Activated CD8-positive, alpha-beta memory T cell treated with anti-CD3 and anti-CD28 coated beads for 4 hours (primary cell): ENCODE measurements at places on chromosomes 5 and 9.

DNA sequence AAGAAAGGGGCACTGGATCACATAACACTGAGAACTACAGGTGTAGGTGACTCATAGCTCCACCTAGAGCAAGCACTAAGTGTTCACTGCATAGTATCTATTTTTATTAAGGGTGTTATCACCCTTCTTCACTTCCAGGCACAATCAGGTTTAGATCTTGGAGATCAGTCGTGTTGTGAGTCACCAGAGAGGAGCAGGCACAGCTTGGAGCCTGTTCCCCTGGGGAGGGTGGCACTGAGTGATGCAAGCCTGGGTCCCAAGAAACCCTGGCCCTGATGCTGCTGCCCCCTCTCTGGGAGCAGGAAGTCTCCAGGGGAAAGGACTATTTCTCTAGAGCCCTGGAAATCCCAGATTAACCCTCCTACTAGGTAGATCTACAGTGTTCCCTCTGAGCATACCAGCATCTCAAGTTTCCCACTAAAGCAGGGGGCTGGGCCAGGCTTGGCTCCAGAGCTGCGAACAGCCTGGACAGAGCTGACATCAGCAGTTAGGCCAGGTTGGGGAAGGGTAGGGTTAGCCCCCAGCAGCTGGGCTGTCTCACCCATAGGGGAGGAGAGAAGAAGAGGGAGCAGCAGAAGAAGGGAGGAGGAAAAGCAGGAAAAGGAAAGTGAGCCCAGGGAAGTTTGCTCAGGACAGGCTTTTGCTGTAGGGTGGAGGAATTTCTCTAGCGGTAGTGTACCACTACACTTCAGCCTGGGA, 28.1 kb upstream of the SPINK4 start:
- no peak for DNase-seq

GRCh38 chr9:95250462-95251221, 66.9 kb downstream of the FANCC start:
- no peak for DNase-seq

- no peak for DNase-seq
These were observed 20.2 kb downstream of the SLC22A5 start for GRCh38 chr5:132389585-132390286.

DNA sequence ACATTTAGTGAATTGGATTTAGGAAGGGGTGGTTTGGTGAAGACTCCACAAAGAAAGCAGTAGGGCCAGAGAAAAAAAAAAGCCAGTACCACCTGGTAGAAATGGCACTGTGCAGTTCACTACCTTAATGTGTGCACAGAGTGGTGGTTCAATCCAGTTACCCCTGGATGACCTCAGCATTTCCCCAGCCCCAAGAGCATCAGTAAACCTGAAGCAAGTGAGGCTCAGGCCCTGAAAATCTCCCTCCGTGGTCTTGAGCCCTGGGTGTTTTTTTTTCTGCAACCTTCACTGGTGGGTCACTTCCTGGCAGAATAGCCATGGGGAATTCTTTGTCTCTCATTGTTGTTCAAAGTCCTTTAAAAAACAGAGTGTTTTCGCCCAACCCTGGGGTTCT, 202.9 kb downstream of the GADD45G start:
- no peak for DNase-seq

- DNase-seq: no peak
These were observed 162.2 kb downstream of the HSD17B3 start for GRCh38 chr9:96139592-96140295.

DNA sequence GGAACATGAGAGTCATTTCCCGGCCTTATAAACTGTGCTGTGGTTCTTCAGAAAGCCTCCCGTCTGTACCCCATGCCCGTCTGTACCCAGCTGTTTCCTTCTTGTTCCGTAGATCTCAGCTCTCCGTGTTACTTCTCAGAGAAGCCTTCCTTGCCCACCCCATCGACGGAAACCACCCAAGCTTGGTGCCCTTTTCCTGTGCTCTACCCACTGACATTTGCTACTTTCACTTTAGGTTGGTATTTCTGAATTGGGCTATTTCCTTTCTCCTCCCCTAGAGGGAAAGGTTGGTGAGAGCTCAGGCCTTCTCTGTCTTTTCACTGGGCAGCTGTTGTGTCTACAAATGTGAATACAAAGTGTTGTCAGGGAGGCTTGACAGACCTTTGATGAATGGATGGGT, 764.5 kb upstream of the ADAMTS16 start:
- no peak for DNase-seq

- DNase-seq: no peak
These were observed 12.8 kb upstream of the MAN2A1 start for GRCh38 chr5:109676920-109677319.

DNA sequence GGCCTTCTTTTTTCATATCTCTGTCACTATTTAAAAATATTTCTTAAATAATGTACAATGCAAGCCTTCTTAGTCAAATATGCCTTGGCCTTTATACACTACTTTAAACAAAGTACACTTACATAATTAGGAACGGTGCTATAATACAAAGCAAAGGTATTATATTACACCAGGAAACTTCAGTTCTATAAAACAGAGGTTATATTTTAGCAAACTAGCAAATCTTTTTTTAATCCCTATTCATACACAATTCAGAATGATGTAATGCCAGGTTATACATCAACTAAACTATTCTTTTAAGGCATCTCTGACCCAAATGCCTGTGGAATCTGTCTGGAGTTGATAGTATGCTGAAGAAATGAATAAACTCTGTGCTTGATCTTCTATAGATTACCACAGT, 10.7 kb upstream of the LURAP1L start:
- no peak for DNase-seq

DNA sequence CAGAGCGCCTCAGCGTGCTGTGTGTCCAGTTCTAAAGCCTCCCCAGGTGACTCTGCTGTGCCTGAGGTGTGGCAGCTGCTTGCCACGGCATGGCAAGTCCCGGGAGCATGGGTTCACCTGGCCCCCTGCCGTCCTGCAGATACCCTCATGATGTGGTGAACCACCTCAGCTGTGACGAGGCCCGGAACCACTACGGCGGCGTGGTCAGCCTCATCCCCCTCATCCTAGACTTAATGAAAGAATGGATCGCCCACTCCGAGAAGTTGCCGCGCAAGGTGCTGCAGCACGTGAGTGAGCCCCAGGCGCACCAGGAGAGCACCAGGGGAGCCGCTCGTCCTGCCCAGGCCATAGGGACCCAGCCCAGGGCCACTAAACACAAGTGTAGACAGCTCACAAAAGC, 9.5 kb downstream of the SPACA9 start:
- no peak for DNase-seq

GRCh38 chr5:93330506-93330905, 250.5 kb downstream of the NR2F1-AS1 start:
- DNase-seq: no peak

DNA sequence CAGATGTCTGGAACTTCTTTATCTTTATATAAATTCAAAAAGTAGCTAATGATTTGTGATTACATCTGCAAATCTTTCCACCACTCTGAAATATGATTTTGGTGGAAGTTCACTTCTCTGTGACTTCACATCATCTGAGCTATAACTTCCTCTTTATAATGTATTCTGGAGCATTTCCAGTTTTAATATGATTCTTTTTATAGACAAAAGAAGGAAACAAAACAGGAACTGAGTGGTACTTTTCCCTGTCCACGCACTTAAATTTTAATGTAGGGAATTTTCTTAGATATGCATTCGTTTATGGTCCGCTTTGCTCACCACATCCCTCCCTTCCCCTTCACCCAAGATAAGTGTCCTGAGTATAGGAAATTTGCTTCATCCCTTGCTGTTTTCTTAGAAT, 333.5 kb downstream of the CHSY3 start:
- no peak for DNase-seq

GRCh38 chr9:76531231-76531780, 72.3 kb downstream of the GCNT1 start:
- DNase-seq: no peak

DNA sequence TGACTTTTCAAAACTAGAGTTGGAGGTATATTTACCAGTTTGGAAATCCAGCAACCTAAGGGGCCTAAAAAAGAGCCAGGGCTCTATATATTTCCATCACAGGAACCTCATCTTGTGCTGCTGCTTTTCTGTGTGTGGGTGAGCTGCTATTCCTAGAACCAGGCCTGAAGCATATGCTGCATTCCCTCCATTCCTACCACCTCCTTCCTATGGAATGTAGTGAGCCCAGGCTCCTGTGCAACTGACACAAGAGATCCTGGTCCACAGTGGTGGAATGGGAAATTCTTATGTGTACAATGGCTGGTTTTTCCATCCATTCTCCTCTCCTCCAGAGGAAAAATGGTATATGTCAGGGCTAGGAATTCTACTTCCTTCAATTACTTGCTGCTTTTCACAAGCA, 39.1 kb downstream of the SPEF2 start:
- DNase-seq: no peak

- no peak for DNase-seq
These were observed 13.9 kb downstream of the C9orf50 start for GRCh38 chr9:129607027-129607387.

- DNase-seq: no peak
These were observed 26.4 kb upstream of the TMEM171 start for GRCh38 chr5:73093943-73094342.

- no peak for DNase-seq
These were observed 38.9 kb downstream of the EXD3 start for GRCh38 chr9:137383784-137384756.

GRCh38 chr5:45686620-45687019, 9.6 kb downstream of the HCN1 start:
- no peak for DNase-seq

GRCh38 chr5:141821430-141821925, 56.7 kb downstream of the PCDH1 start:
- no peak for DNase-seq

GRCh38 chr5:54156577-54156976, 153.8 kb downstream of the ARL15 start:
- no peak for DNase-seq

DNA sequence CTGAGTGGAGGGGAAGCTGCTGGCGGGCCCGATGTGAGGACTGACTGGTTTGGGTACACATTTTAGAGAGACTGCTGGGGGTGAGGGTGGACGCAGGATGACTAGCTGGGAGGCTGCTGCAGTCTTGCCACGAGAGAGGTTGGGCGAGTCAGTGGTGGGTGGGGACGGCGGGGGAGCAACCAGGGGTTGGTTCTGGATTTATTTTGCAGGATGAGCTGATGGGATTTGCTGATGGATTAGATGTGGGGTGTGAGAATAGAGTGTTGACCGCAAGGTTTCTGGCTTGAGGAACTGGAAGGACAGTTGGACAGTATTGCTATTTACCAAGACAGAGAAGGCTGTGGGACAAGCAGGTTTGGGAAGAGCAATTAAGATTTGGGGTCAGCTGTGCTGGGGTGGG, 5.8 kb upstream of the NDST1 start:
- DNase-seq: no peak

DNA sequence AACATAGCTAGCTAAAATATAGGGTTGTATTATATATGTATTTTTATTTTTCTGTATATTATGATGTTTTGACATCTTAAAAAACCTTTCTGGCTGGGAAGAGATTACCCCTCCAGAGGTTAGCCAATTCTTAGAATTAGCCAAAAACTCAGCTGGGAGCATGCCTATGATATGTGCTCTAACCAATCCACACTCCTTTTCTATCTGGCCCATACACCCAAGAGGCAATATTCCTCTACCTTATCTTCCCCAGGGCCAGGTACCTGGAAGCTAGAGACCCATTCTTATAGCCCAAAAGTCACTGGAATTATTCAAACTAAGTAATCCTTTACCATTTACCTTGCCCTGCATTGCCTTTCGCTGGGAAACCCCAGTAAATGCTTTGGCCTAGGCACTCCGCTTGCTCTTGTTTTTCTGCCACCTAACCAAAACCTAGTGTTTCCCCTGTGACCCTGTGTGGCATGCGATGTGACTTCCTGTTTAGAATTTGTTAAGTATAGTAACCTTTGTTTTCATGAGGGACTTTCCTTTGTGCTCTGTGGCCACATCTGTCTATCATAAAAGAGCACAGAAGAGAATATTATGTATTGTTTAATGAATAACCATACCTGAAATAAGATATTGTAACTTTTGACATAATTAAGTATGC, 37.4 kb downstream of the CSNK1G3 start:
- DNase-seq: peak; percentile 24

GRCh38 chr5:87582149-87582548, 169.4 kb upstream of the CCNH start:
- DNase-seq: no peak

GRCh38 chr5:143037071-143037470, 266.9 kb downstream of the ARHGAP26 start:
- no peak for DNase-seq

- no peak for DNase-seq
These were observed 61.9 kb downstream of the TLE1 start for GRCh38 chr9:81627481-81627880.

DNA sequence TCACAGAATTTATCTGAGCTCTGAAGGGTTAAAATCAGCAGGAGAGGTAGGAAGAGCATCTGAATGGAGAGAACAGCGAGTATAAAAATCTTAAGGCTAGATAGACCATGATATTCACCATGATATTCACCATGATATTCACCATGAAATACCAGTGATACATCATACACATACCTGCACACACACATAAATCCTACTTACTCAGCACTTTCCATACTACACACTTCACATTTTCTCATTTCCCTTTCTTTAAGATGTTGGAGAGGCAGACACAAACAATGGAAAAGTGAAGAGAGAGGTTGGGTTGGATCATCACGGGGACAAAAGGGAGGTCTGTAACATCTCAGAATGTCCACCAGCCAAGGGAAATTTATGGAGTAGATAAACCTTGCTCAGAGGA, 66.4 kb upstream of the ATP10B start:
- no peak for DNase-seq

DNA sequence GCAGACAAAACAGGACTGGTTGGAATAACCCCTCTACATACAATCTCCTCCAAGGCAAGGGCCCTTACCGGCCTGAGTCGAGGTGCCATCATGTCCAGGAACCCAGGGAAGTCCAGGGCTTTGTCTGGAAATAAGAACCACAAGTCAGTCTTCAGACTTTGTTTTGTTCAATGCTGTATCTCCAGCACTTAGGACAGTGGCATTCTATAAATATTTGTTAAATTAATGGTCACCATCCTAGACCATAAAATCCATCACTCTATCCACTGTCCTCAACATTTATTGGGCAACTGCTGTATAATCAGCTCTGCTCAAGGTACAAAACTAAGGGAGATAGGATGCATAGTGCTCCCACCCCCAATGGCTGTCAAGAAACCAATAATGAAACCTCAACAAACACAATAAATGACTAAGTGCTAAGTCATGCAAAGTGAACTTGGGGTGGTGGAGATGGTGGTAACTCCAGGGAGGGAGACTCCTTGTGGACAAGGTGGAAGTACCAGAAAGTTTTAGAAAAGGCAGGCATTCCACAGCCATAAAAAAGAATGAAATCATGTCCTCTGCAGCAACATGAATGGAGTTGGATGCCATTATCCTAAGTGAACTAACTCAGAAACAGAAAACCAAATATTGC, 5.0 kb downstream of the RELL2 start:
- no peak for DNase-seq

GRCh38 chr5:120615967-120616645, 152.0 kb downstream of the PRR16 start:
- no peak for DNase-seq

GRCh38 chr9:105330201-105330600, 85.8 kb downstream of the SLC44A1 start:
- no peak for DNase-seq
